ENCODE measurements at places on chromosomes 3 and 15. TPM values are rescaled to one million over a fixed set of nuclear protein-coding genes. Genes with fewer than 3 reads are reported as not detected.
A peak's percentile ranks its signal among the peaks of the same experiment; 100 is the strongest.

DNA sequence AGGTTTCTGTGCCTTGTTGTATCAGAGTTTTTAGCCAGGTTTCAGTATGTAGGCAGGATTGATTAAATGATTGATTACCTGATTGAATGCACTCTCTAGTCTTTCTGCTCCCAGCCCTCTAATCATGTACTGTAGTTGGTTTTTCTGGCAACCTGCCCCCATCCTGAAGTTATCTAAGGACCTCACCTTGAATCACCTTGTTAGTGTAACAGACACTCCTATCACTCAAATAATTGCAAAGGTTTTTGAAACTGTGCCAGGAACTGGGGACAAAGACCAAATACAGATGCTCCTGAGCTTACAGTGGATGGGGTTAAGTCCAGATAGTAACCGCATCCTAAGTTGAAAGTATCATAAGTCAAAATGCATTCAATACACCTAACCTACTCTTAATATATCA is 141.5 kb upstream of the EIF1B start:
- peaks cover 18% of the 10 kb centered on the region for H3K4me1 ChIP-seq
- H3K36me3 ChIP-seq = no peaks in the 10 kb centered on the region
- H3K4me3 ChIP-seq = no peak overlapping the region
- no peak for DNase-seq

Gene STXBP5L
- not detected for total RNA-seq

DNA sequence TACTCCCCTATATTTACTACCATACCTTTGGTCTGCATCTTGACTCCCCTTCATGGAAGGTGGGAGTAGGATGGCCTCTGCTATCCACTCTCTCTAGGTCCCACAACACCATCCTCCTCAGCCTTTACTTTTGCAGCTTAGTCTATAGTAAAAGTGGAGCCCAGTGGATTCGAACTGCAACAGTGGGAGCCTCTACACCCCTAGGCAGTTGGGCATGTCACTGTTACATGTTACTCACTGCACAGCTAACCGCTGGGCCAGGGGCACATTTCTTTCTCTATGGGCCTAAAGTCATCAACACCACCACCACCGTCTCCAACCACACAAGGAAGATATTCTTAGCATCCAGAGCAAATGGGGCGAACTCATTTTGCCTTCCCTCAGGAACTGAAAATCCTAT is 62.9 kb downstream of the KLF13 start:
- no peak for DNase-seq
- H3K36me3 ChIP-seq = no peaks in the 10 kb centered on the region
- H3K4me1 ChIP-seq = peaks cover 2% of the 10 kb centered on the region
- no peak overlapping the region for H3K27ac ChIP-seq
- H3K27me3 ChIP-seq = peaks cover 1% of the 10 kb centered on the region
- H3K4me3 ChIP-seq = no peak overlapping the region

DNA sequence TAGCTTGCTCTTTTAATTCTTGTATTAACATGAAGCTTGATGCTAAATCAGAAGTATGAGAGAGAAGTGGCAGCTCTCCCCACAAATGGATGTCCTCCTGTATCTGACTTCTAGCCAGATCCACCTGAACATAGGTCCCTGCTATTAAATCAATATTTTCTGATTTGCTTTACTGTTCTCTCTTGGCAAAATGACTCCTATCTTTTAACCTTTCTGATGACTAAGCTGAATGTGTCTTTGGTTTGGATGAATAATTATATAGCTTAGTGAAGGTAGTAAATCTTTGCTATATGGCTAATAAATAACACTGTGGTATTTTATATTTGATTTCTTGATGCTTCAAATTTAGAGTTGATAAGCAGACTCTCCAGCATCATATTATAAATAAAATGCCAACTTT is 28.3 kb upstream of the ARL14 start:
- no peak overlapping the region for H3K4me3 ChIP-seq
- DNase-seq = no peak
- no peak overlapping the region for H3K27ac ChIP-seq
- no peaks in the 10 kb centered on the region for H3K4me1 ChIP-seq

Gene GOLGA8Q
- total RNA-seq = not detected

DNA sequence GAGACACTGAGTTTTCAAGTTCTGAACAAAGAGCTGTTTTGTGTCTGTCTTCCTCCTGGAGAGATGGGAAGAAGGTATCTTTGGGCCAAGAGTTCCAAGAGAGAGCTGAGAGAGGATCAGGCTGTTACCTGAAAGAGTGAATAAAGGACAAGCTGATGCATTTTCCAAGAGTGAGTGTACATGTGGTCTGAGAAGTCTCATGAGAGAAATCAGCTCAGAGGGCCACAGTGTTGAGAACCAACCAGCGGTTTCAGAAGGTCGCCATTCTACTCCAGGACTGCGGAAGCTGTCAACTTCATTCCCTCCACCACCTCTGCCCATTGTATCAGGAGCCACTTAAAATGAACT is 42.7 kb upstream of the PPP2R3A start:
- H3K27ac ChIP-seq = no peak overlapping the region
- no peaks in the 10 kb centered on the region for H3K36me3 ChIP-seq
- DNase-seq = no peak
- no peak overlapping the region for H3K4me3 ChIP-seq
- H3K4me1 ChIP-seq = no peaks in the 10 kb centered on the region

DNA sequence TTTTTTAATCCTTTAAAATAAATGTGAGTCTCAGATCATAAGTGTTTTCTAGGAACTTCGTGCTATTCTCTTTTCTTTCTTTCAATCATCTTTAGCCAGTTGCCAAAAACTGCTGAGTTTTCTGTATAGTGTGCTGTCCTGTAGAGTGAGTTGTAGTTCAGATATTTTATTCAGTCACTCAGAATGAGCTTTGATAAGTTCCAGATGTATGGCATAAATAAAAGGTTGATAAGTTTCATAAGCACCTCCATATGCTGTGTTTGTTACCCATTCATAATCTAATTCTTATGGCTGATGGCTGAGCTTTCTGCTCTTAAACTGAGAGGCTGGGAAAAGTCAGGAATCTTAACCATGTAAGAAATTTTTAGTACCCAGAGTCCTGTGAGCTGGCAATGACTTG is 59.3 kb upstream of the COL6A6 start:
- no peaks in the 10 kb centered on the region for H3K36me3 ChIP-seq
- no peak overlapping the region for H3K4me3 ChIP-seq
- H3K27me3 ChIP-seq = no peaks in the 10 kb centered on the region
- no peak for DNase-seq
- no peaks in the 10 kb centered on the region for H3K4me1 ChIP-seq

GRCh38 chr3:133717424-133717823 is 28.8 kb upstream of the TF start:
- no peak overlapping the region for H3K27ac ChIP-seq
- no peaks in the 10 kb centered on the region for H3K4me1 ChIP-seq
- no peaks in the 10 kb centered on the region for H3K36me3 ChIP-seq
- H3K4me3 ChIP-seq = no peak overlapping the region
- no peak for DNase-seq

GRCh38 chr15:27725731-27726130 is 373.4 kb downstream of the OCA2 start:
- no peaks in the 10 kb centered on the region for H3K4me1 ChIP-seq
- no peak overlapping the region for H3K27ac ChIP-seq
- H3K27me3 ChIP-seq = no peaks in the 10 kb centered on the region
- no peak for DNase-seq

Gene SH2D7
- 0.08 TPM for total RNA-seq

Gene ADPGK
- 53.2 TPM for total RNA-seq

- DNase-seq = no peak
- H3K27ac ChIP-seq = no peak overlapping the region
- no peak overlapping the region for H3K4me3 ChIP-seq
- no peaks in the 10 kb centered on the region for H3K36me3 ChIP-seq
Measured at GRCh38 chr3:32113981-32114545, 7.6 kb downstream of the GPD1L start.

GRCh38 chr3:9552252-9552999 is 1.2 kb downstream of the LHFPL4 start:
- no peak overlapping the region for H3K4me3 ChIP-seq
- H3K27ac ChIP-seq = no peak overlapping the region
- no peak for DNase-seq

DNA sequence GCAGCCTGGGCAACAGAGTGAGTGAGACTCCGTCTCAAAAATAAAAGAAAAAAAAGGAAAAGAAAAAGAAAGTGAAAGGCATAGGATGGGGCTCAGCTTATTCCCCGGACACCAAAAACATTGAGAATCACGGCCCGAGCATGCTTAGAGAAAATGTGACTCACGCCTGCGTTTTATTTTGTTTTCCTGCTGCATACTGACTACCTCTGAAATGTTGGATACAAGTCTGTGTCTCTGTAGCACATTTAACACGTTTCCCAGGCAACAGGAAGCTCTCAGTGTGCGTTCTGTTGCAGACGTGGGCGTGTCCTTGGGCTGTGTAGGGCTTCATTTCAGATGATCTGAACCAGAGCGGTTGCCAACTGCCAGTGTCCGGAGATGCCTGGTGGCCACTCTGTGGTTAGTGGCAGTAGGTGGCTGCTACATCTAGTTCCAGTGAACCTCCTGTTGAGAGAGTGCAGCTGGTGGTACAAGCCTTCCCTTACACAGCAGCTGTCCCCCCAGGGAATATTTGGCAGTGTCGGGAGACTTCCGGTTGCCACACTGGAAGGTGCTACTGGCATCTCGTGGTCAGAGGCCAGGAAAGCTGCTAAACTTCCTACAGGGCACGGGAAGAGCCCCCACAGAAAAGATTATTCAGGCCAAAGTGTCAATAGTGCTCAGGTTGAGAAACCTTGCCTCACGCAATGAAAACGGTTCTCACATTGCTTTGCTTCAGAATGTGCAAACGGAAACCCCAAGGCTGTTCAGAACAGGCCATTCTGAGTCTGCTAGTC is 3.0 kb downstream of the SLC51A start:
- H3K36me3 ChIP-seq = no peaks in the 10 kb centered on the region
- peaks cover 10% of the 10 kb centered on the region for H3K4me1 ChIP-seq
- H3K27ac ChIP-seq = peak overlapping the region; percentile 48
- peak; percentile 64 for DNase-seq
- no peaks in the 10 kb centered on the region for H3K27me3 ChIP-seq

Gene CCNL1
- total RNA-seq = 105 TPM

DNA sequence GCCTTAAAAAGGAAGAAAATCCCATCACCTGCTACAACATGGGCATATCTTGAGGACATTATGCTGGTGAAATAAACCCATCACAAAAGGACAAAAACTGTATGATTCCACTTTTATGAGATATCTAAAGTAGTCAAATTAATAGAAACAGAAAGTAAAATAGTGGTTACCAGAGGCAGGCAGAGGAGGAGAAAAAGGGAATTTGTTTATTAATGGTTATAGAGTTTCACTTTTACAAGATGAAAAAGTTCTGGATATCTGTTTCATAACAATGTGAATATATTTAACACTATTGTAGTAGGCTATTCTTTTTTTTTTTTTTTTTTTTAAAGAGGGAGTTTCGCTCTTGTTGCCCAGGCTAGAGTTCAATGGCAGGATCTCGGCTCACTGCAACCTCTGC is 40.4 kb downstream of the DPH3 start:
- H3K4me1 ChIP-seq = no peaks in the 10 kb centered on the region
- H3K27ac ChIP-seq = no peak overlapping the region
- no peaks in the 10 kb centered on the region for H3K27me3 ChIP-seq
- no peak overlapping the region for H3K4me3 ChIP-seq

DNA sequence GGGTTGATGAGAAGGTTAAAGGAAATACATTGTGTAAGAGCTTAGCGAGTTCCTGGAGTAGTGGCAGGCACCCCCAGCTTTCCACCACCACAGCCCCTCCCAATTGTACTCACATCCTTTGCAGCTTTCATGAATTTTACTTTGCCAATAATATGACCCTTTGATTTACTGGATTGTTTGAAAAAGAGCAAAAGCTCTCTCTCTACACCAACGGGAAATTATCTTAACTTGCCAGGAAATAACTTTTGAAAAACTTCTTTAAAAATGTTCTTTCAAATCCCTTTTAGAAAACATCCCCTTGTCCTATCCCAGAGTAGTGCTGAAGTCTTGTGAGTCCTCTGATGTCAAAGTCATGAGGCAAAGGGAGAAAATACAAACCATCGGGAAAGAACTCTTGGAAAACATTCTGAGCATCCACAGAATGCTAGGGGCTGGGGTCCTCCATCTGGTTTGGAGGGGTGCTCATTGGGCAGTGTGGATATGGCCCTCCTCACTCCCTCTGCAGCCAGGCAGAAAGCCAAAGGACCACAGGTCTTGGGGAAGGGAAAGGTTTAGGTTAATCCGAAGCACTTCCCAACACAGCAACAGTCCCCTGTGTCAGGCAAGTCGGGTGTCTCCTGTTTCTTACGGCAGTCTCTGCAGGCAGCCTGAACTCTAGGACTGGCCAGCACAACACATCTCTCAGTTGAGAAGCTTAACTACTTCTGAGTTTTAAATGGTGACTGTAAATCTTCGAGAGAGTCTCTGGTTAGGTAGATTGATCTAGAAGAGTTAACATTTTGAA is 36.5 kb downstream of the BOC start:
- no peaks in the 10 kb centered on the region for H3K36me3 ChIP-seq
- DNase-seq = no peak
- H3K27me3 ChIP-seq = peaks cover 4% of the 10 kb centered on the region

DNA sequence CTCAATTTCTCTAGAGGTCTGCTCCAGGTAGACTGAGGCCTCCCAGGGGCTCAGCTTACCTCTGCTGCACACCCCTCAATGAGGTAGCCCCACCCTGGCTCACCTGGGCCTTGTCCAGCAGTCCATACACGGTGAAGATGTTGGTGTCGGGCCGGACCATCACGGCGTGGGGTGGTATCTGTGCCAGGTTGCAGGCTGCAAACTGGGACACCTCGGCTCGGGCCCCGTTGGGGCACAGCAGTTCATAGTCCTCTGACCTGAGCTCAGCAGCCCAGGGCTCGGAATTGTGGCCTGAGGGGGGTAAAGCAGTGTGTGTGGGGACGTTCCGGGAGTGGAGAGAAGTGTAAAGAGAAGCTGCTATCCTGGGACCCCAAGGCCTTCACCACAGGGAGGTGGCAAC is 23.2 kb downstream of the MELTF start:
- H3K27me3 ChIP-seq = no peaks in the 10 kb centered on the region
- H3K36me3 ChIP-seq = no peaks in the 10 kb centered on the region
- no peak for DNase-seq
- H3K4me3 ChIP-seq = no peak overlapping the region
- H3K4me1 ChIP-seq = peaks cover 9% of the 10 kb centered on the region

Gene ACP3
- not detected for total RNA-seq

- DNase-seq = no peak
- H3K27ac ChIP-seq = no peak overlapping the region
- no peaks in the 10 kb centered on the region for H3K36me3 ChIP-seq
- H3K4me1 ChIP-seq = peaks cover 9% of the 10 kb centered on the region
- no peaks in the 10 kb centered on the region for H3K27me3 ChIP-seq
Measured at GRCh38 chr15:78752492-78753358, 58.5 kb downstream of the ADAMTS7 start.

- H3K4me1 ChIP-seq = no peaks in the 10 kb centered on the region
Measured at GRCh38 chr15:91908391-91908790, 54.9 kb downstream of the SLCO3A1 start.

DNA sequence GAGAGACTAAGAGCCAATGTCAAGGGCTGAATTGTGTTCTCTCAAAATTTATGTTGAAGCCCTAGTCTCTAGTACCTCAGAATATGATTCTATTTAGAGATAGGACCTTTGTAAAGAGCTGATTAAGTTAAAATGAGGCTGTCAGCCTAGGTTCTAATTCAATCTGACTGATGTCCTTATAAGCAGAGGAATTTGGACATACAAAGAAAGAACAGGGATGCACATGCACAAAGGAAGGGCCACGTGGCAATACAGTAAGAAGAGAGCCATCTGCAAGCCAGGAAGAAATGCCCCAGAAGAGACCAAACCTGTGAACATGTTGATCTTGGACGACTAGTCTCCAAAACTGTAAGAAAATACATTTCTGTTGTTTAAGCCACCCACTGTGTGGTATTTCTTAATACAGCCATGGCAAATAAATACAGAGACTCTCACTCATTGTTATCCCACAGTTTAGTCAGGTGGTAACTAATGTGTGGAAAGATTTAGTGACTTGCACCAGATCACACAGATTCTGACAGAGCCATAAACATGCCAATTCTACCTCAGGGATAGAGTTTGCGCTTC is 652.2 kb downstream of the NAALADL2 start:
- H3K4me1 ChIP-seq = no peaks in the 10 kb centered on the region
- DNase-seq = no peak
- no peak overlapping the region for H3K27ac ChIP-seq
- no peaks in the 10 kb centered on the region for H3K36me3 ChIP-seq
